ENCODE measurements at places on chromosomes 11 and 22.

GRCh38 chr22:29934596-29934995, 51.6 kb downstream of the MTMR3 start:
- no peak for DNase-seq

GRCh38 chr11:1743585-1744136, 6.7 kb downstream of the IFITM10 start:
- DNase-seq = no peak

DNA sequence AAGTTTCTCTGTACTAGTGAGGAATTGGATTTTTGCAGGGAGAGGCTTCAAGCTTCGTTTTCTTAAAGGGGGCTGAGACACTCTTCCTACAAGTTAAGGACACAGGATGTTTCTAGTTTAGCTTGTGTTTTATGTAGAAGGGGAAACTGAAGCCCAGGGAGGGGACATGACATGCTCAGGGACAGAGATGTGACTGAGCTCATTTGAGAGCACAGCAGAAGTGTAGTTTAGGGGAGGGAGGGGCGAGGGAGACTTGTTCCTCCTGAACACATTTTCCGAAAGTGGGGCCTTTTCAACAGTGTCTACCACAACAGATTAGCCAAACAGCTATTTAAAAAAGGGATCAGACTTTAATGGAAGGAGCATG, 148.1 kb downstream of the FBXO7 start:
- no peak for DNase-seq

DNA sequence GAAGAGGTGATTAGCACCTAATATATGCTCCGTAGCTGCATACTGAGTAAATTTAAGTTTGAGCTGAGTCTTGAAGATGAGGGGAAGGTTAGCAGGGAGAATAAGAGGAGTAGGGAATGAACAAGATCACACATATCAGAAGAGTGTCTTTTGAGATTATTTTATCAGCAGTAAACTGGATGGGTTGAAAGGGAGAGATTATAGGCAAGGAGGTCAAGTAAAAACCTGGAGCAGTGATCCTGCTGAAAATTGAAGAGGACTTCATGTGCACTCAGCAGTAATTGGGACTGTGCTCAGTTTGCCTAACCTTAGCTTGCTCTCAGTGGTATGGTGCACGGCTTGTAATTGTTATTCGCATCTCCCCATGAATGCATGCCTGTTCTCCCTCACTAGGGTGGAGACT, 79.5 kb upstream of the PICALM start:
- no peak for DNase-seq

DNA sequence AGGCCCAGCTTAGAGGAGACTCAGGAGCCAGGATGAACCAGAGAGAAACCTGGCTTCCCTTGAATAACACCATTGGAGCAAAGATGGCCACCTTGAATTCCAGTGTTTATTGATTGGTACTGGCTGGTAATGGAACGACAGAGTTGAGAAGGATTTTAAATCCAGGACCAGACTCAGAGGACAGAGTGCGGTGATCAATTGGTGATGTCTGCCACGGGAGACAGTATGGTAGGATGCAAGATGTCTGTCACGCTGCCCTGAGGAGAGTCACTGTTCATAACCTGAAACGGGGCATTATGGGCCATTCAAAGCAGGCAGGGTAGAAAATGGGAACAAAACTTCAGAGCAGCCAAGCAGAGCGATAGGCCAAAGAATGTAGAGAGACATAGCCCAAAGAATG, 55.4 kb upstream of the ISX start:
- no peak for DNase-seq
